D721Med (cell line): ENCODE measurements at places on chromosomes 5 and 9.

GRCh38 chr5:20145240-20145639, 157.2 kb upstream of the CDH18 start:
- DNase-seq: no peak

- no peak for DNase-seq
These were observed 173.4 kb downstream of the ROR2 start for GRCh38 chr9:91776409-91777291.

GRCh38 chr9:127340721-127341120, 56.2 kb upstream of the SLC2A8 start:
- no peak for DNase-seq

DNA sequence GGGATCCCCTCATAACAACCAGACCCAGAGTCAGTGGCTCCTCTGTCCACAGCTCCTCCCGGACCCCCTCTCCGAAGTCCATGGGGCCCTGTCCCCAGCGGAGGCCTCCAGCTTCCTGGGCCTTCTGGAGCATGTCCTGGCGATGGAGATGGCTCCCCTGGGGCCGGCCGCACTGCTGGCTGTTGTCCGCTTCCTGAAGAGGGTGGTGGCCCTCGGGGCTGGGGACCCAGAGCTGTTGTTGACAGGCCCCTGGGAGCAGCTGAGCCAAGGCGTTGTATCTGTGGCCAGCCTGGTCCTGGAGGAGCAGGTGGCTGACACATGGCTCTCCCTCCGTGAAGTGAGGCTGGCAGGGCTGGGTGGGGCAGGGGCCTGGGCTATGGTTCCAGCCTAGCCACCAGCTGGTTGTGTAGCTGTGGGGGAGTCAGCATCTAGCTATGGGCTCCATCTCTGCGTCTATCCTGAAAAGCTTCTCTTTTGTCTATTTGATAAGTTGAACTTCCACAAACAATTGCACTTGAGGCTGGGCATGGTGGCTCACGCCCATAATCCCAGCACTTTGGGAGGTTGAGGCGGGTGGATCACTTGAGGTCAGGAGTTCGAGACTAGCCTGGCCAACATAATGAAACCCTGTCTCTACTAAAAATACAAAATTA, 4.7 kb downstream of the ADGRD2 start:
- no peak for DNase-seq

DNA sequence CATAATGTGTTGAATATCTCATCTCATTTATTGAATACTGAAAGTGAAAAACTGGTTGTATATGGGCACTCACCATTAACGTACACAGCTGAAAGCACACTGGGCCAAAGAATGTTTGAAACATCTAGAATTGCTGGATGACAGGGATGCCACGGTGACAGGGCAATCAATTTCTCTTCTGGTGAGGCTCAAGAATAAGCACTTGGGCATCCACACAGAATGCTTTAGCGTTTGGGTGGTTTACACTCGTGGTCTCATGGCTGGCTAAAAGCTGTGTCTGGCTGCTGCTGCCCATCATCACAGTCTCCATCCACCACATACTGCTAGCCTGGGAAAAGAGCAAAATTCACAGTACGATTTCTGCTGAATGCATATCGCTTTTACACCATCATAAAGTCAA, 30.7 kb upstream of the IL31RA start:
- DNase-seq: no peak

DNA sequence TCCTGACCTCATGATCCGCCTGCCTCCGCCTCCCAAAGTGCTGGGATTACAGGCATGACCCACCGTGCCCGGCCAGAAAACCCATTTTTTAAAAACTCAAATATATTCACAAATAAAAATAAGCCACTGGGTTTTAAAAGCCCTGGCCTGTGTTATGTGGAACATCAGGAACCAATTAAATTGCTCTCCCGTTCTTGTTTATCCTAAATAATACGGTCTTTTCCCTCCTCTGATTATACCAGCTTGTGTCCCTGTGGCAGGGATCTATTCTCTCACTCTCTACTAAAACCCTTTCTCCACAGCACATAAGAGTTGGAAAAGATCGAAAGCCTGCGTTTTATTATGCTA, 30.1 kb upstream of the LPAR1 start:
- no peak for DNase-seq

DNA sequence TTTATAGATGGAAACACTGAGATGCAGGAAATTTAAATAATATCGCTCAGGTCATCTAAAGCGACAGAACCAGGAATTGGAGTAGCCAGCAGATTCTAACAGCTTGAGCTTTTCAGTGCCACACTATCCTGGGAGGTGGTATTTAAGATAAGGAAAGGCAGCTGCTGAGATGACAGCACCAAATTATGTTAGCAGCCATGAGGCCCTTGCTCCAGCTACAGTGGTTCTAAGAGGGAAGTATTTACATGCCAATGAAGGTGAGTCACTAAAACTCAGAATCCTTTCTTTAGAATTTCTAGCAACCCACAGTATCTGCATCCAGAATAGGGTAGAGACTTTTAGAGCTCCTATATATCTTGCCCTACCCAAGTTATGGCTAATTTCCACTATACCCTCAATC, 127.0 kb upstream of the VLDLR start:
- no peak for DNase-seq

- DNase-seq: no peak
These were observed 40.9 kb upstream of the CTNNA1 start for GRCh38 chr5:138712324-138712723.

DNA sequence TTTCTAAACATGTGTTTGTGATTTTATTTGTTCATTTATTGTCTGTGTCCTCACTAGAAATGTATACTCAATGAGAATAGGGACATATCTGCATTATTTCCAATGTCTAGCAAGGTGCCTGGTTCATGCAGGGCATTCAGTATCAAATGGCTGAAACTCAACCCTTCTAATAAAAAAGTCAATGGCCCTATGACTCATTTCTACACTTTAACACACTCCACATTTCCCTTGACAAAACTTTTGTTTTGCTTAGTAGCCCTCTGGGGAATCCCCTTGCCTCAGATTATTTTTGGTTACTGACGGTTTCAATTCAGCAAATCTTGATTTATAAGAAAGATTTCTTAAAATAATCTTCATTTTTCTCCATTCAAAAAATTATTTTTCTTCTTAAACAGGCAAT, 206.0 kb upstream of the DMRTA1 start:
- DNase-seq: no peak

GRCh38 chr5:22793463-22793862, 59.7 kb downstream of the CDH12 start:
- DNase-seq: no peak

DNA sequence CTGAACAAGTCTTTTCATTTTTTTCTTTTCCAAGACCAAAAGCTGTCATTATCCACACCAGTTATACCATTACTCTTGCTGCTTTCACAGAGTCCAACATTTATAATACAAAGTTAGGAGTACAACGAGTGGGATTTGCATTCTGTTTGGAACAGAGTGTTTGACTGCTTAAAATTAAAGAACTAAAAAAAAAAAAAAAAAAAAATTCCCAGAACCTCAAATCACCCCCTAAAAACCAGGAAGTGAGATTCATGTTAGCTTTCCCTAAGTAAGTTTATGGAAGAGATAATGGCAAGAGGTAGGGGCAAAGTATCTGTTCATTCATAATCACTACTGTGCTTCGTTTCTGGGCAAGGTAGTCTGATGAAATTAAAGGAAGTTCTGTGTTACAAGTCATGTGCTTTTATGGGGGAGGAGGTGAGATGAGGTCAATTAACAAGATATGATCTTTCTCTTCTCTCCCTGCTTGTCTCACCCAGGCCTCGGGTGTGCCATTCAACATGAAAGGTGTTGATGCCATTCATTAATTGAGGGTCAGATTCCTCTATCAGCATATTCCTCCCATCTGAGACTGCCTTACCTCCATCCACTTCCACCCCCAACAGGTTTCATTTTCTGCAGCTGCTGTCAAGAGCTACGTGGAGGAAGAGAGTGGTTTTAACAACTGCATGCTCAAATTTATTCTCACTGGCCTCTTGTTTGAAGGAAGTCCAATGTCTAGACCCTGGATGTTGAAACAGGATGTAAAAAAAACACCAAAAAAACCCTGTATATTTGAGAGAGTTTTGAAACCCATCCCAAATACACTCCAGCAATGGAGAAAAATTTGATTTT, 58.1 kb downstream of the MARCHF3 start:
- DNase-seq: no peak

DNA sequence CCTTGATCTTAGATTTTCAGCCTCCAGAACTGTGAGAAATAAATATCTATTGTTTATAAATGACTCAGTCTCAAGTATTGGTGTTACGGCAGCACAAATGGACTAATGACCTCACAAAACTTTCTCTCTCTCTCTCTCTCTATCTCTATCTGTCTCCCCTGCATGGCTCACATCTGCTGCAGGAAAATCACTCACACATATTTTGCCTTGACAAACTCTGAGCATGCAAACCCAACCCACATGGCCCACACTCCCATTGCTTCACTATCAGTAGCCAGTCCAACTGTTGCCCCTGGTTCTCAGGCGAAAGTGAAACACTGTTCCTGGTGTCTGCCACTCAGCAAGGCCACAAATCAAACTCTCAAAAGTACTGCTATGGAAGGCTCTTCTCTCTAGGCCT, 66.4 kb upstream of the PIK3R1 start:
- no peak for DNase-seq

GRCh38 chr9:136052991-136053756, 41.9 kb downstream of the NACC2 start:
- DNase-seq: no peak
